ENCODE measurements at places on chromosomes 12 and 14.

DNA sequence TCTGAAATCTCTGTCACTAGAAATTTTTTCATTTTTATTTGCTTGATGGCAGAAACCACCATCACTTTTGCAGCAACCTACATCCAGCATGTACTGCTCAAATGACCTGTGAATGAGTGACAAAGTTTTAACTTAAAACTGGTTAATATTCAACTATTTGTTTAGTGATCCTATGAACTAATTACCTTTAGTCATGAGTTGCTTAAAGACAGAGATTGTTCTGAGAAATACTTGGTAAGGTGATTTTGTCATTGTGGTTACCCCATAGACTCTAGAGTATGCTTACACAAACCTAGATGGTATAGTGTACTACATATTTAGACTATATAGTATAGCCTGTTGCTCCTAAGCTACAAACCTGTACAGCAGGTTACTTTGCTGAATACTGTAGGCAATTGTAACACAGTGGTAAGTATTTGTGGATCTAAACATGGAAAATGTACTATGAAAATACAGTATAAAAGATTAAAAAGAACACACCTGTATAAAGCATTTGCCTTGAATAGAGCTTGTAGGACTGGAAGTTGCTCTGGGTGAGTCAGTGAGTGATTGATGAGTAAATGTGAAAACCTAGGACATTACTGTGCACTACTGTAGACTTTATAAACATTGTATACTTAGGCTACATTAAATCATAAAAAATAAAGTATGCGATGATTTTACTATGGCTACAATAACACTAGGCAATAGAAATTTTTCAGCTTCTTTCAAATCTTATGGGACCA, 256.6 kb upstream of the PPFIA2 start:
- DNase-seq = no peak

- no peak for DNase-seq
These were observed 356.2 kb downstream of the SNAPC1 start for GRCh38 chr14:62118461-62118860.

- no peak for DNase-seq
These were observed 40.5 kb upstream of the DDX11 start for GRCh38 chr12:31033146-31033545.

- no peak for DNase-seq
These were observed 151.6 kb downstream of the DPF3 start for GRCh38 chr14:72742118-72742837.

- DNase-seq = no peak
These were observed 383.7 kb downstream of the EGLN3 start for GRCh38 chr14:33567023-33567728.
